ENCODE measurements at places on chromosomes 7 and 10.

- DNase-seq: no peak
These were observed 67.8 kb downstream of the CPVL start for GRCh38 chr7:29078311-29079260.

- DNase-seq: no peak
These were observed 95.7 kb downstream of the DGKB start for GRCh38 chr7:14806891-14807290.

DNA sequence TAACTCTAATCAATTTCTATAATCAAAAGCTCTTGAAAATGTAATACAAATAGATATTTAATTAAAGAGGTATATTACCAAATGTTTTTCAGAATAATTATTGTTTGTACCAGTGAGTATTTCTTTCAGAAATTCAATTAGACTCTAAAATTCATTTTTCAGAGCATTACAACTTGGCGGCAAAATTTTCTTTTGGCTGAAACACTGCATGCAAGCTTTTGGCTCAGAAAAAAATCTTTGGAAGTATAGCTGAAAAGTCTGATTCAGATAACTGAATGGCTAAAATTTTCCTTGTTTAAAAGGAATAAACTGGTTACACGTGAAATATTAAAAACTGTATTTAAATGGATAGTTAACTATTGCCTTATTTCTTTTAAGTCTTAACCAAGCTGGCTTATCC is 202.6 kb upstream of the KAT6B start:
- no peak for DNase-seq

DNA sequence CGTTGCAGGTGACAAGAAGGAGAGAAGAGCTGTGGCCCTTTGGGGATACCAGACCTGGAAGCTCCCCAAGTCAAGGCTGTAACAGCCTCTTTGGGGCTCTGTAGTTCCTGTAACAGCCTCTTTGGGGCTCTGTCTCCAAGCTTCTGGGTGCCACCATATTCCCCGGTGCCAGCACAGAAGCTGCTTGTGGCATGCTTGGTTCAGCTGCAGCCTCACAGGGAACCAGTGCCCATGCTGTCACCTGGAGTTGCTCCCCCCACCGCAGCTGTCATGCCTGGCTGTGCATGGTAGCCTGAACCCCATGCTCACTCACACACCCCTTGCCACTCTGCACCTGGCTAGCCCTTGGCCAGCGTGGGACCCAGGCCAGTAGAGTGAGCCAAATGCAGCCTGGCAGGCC is 109.1 kb downstream of the ELAPOR2 start:
- DNase-seq: no peak

DNA sequence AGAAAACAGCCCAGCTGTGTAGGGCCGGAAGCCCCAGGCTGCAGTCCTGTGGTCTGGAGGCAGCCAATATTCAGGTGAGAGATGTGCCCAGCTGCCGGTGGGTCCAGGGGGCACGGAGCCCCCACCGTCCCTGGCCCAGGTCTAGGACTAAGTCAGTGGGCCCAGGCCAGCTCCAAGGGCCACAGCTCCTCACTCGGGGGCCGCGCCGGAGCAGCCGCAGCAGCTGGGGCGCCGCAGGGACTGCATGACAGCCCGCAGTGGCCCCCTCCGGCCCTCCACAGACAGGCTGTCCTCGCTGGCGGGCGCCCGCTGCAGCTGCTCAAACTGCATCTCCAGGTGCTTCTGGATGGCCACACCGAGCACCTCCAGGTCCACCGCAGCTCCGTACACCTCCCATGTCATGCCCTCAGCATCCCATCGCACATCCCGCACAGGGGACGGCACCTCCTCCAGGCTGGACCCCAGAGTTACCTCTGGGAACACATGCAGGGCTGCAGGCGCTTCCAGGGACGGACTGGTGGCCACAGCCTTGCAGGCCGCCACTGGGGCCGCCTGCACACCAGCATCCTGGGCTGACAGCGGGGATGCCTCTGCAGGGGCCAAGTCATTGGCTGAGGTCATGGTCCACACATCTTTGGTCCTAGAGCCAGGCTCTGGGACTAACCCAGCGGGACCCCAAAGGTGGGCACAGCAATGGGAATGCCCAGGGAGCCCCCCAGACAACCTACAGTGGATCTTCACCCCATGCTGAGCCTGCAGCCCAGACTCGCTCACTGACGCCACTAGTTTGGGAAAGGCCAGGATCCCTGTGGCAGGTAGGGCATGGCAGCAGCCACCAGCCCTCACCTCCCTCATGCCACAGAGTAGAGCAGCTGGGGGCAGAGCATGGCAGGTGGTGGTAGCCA is 7.0 kb downstream of the GPRIN2 start:
- DNase-seq: no peak

GRCh38 chr10:44506386-44506785 is 121.5 kb upstream of the CXCL12 start:
- no peak for DNase-seq

DNA sequence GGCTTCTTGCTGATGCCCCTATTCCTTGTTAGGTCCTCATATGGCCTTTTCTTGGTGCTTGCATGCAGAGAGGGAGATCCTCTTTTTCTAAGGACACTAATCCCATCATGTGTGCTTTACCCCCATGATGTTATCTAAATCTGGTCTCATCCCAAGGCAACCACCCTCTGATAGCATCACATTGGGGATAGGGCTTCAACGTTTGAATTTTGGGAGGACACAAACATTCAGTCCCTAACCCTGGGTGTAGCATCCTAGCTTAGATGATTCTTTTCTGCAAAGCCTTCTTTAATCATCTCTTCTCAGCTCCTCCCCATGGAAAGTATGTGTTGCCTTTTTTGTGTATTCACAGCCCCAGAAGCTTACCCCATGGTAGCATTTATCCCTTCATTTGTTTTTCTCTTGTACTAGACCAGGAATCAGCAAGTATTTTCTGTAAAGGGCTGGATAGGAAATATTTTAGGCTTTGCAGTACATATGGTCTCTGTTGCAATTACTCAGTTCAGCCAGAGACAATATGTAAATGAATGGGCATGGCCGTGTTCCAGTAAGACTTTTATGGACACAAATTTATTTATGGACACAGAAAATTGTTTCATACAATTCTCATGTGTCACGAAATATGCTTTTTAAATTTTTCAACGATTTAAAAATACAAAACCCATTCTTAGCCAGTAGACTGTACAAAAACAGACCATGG is 101.5 kb upstream of the CSTF2T start:
- DNase-seq: no peak

GRCh38 chr10:27447540-27447939 is 56.6 kb upstream of the RAB18 start:
- no peak for DNase-seq

DNA sequence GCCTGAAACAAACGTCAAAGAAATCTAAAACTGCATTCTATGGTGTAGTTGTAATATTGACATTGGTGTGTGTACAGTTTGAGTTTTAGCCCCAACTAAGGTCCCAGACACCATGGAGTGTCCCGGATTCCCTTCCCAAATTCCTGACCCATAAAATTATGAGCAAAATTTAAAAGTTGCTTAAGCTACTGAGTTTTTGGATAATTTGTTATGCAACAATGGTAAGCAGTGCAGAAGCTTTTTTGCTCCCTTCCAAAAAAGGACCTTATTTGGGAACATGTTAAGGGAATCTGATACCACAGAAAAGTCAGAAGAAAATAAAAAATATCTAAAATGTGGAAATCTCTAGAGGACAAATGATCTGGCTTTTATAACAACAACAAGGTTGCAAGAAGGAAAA is 63.3 kb upstream of the KMT2E start:
- no peak for DNase-seq

DNA sequence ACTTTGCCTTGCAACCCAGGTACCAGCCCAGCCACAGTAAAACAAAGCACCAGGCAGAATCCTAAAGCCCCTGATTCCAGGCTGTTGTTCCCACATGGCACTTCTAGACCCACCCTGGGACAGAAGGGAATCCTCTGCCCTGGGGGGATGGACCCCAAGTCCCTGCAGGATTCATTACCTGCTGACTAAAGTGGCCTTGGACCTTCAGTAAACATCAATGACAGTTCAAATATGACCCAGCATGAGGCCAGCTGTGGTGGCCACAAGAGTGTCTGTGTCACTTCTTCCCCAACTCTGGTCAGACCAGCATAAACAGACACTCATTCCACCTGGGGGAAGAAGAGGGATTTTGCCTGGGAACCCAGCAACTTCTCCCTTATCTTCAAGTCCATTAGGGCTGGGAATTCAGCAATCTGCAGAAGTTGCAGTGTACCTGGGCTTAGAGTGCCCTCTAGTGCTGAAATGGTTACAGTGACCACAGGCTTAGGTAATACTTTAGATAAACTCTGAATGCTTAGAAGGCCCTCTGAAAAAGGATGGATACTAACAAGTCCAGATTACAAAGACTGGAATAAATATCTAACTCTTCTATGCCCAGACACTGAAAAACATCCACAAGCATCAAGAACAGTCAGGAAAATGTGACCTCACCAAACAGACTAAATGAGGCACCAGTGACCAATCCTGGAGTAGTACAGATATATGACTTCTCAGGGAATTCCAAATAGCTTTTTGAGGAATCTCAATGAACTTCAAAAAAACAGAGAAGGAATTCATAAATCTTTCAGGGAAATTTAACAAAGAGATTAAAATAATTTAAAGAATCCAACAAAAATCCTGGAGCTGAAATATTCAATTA is 108.5 kb upstream of the TMEM168 start:
- DNase-seq: peak; percentile 59

DNA sequence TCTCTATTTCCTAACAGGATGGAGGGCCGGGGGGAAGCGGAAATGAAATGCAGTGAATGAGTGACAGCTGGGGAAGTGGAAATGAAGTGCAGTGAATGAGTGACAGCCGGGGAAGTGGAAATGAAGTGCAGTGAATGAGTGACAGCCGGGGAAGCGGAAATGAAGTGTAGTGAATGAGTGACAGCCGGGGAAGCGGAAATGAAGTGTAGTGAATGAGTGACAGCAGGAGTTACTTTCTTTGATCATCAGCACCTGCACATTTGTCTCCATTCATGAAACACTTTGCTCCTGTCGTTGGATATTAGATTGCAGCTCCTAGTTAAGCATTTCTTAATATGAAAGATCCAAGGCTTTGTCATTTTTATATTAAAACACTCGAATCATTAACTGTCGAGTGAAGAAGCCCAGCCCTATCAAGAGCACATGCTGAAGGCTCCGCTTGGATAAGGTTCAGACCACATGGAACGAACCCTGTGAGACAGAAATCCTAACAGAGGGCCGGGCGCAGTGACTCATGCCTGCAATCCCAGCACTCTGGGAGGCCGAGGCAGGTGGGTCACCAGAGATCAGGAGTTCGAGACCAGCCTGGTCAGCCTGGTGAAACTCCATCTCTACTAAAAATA is 406.0 kb upstream of the ADARB2 start:
- no peak for DNase-seq

DNA sequence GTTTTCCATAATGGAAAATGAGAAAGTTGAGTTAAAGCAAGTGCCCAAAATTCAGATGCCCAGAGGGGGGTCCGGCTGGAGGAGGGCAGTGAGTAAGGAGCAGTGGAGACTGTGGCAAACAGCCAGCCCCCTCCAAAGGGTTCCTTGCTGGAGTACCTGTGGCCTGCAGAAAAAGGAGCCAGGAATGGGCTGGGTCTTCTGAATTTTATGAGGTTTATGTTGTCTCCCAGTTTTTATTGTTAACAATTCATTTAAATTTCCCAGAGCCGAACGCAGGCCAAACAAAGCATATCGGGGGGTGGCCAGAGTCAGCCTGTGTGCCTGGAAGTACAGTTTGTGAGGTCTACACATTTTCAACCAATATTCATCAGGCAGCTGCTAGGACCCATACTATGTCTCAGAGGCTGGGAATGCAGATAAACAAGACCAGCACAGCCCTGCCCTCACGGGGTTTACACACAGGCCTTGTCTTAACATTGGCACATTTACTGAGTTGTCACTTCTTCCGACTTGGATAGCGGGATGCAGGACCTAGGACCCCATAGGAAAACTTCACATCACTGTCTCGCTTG is 12.9 kb upstream of the CSGALNACT2 start:
- DNase-seq: no peak

GRCh38 chr10:73839276-73839966 is 28.0 kb upstream of the NDST2 start:
- no peak for DNase-seq

GRCh38 chr10:22848509-22848908 is 79.3 kb upstream of the ARMC3 start:
- no peak for DNase-seq

GRCh38 chr7:40805361-40805760 is 670.6 kb downstream of the SUGCT start:
- DNase-seq: no peak

- DNase-seq: no peak
These were observed 282.4 kb downstream of the AHR start for GRCh38 chr7:17580856-17581255.

DNA sequence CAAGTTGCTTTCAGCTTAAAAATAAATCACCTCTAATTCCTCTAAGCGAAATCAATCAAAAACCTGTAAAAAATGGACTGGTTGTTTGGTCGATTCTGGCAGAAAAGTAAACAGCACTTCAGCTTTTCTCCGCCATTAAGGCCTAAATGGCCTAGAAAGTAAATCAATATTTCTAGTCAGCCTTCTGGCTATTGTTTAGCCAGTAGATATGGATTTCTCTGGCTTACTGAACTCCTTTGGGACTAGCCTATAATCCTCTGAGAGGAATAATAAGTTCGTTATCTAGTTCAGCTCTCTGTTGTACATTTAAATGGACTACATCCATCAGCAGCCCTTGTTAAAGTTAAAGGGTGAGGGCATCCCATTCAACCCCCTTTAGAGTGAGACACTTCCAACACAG is 400.1 kb upstream of the ETV1 start:
- DNase-seq: peak; percentile 100

GRCh38 chr10:118753331-118754228 is 1.2 kb downstream of the CACUL1 start:
- no peak for DNase-seq

- peak; percentile 58 for DNase-seq
These were observed 21.2 kb downstream of the ATP6V1F start for GRCh38 chr7:128883622-128884448.

- no peak for DNase-seq
These were observed 203.7 kb downstream of the ARHGAP21 start for GRCh38 chr10:24519950-24520349.

DNA sequence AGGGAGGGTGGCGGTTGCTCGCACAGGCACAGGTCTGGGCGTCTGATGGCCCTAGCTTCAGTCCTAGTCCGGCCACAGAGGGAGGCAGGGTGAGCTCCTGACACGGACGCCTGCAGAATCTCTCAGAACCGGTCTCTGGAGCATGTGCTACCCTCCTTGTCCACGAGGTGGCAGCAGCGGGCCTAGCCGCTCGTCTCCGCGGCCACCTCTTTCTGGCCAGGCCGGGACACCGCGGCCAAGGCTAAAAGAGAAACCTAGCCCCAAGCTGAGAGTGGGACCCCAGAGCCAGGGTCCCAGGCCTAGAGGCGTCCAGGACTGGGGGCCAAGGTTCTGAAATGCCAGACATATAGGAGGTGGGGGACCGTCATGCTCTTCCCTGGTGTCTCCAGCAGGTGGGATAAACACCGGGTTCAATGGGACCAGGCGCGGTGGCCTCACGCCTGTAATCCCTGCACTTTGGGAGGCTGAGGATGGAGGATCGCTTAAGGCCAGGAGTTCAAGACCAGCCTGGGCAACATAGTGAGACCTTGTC is 3.2 kb upstream of the LAT2 start:
- DNase-seq: peak; percentile 68

DNA sequence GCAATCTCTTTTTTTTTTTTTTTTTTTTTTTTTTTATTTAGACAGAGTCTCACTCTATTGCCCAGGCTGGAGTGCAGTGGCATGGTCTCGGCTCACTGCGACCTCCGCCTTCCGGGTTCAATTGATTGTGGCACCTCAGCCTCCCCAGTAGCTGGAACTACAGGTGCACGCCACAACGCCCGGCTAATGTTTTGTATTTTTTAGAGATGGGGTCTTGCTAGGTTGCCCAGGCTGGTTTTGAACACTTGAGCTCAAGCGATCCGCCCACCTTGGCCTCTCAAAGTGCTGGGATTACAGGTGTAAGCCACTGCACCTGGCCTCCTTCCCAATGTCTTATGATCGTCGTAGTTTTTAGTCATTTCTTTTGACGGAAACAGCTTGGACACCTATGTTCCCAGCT is 6.6 kb upstream of the ZNF853 start:
- no peak for DNase-seq
